ENCODE measurements at places on chromosomes 11 and 22.
A peak's percentile ranks its signal among the peaks of the same experiment; 100 is the strongest.

DNA sequence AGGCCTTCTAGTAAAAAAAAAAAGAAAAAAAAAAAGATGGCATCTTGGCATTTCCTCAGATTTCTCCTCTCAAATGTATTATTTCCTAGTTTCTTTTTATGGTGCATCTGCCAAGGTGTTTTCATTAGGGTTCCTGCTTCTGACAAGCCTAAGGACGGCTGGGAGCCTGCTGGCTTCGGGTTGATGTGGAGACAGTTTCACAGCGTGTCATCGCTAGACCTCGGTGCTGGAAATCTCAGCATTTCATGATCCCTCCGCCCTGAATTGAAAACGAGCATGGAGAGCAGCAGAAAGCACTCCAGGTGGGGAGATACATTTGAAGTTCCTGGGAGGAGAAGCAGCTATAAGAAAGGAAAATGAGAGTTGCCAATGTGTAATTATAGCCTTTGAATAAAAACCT, 283.9 kb upstream of the CNTN5 start:
- no peak for DNase-seq

DNA sequence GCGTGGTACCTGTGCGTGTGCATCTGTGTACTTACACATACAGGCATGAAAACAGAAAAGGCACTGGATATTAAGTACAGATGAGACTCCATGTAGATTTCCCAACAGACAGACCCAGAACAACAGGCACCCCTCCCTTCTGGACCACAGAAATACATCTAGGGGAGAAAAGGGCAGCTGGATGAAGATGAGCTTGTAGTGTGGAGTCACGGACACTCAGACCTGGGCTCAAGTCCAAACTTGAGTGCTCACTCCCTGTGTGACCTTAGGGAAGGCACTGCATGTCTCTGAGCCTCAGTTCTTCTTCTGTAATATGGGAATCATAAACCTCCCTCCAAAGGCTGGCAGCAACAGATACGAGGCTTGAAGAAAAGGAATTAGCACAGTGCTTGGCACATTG, 108.9 kb downstream of the GALNT18 start:
- DNase-seq, result no peak

DNA sequence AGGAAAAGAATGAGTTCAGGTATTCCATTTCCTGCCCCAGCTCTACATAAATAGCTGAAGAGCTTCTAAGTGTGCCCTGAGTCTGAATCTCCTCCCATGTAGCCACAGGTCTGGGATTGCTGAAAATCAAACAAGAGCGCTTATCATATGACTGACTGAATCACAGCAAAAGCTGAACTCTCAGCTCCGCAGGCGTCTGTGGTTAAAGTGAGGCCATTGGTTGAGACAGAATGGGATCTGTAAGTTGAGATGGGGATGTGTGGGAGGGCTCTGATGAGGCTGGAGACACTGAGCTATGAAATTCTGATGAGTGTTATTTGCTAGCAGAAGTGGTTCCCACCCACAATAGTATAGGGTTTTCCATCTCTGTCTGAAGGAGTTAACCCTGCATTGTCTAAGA, 637.0 kb downstream of the OPCML start:
- no peak for DNase-seq

GRCh38 chr22:24564376-24565058, 8.7 kb downstream of the SNRPD3 start:
- no peak for DNase-seq

GRCh38 chr11:26995701-26996460, 2.0 kb downstream of the FIBIN start:
- DNase-seq, result no peak

DNA sequence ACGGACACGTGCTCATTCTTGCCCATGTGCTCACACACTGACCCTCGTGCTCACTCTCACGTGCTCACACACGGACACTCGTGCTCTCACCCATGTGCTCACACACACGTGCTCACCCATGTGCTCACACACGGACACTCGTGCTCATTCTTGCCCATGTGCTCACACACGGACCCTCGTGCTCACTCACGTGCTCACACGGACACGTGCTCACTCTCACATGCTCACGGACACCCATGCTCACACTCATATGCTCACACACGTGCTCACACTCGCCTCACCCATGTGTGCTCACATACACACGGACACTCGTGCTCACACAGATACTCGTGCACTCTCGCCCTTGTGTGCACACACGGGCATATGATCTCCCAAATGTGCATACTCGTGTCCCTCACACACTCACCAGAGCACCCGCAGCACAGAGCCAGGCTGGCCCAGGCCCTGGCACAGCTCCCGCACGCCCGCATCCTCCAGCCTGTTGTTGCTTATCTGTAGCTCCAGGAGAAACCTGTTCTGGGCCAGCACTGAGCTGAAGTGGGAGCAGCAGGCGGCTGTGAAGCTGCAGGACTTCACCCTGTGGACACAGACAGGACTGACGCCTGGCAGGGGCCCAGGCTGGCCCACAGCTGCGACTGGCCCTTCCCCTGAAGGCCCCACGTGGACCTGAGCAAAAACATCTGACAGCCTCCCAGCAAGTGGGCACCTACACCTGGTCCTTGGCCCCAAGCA, 9.3 kb downstream of the RNH1 start:
- no peak for DNase-seq

DNA sequence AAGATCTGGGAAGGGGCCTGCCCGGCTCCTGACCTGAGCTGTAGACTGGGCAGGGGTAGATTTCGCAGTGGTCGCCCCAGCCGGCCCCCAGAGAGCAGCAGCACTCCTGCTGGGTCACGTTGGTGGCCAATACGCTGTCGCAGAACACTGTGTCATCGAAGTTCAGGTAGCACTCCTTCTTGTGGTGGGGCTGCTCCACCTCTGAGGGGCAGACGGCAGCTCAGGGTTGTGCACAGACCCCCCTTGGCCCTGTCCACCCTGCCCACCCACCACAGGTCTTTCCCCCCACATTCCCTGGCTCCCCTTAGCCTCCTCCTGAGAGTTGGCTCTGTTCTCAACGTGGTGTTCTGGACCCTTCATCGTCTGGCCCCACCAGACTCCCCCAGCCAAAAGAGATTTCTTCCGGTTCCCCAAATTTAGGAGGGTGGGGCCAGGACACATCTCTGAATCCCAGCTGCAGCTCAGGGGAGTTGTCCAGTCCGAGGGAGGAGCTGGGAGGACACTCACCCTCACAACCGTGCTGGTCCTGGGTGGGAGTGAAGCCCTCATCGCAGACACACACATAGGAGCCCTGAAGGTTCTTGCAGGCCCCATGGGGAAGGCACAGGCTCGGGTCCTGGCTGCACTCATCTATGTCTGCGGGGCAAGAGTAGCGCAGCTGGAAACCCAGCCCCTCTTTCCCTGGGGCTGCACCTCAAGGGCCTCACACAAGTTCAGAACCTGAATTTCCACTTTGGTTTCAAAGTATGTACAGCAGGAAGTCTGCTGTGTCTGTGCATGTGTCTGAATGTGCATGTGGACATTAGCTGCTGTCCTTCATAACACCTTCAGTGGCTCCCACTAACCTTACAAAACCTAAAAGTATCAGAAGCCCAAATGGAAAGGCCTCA, 16.5 kb downstream of the SCYL1 start:
- no peak for DNase-seq

- peak; percentile 45 for DNase-seq
These were observed at the start of gene TENM4 for GRCh38 chr11:79440571-79441460. TENM4 (minus strand) TSS chr11:79441030; CDS start chr11:79069944, 371,086 bp downstream.

GRCh38 chr11:65334696-65335295, 1.1 kb downstream of the DPF2 start:
- no peak for DNase-seq

DNA sequence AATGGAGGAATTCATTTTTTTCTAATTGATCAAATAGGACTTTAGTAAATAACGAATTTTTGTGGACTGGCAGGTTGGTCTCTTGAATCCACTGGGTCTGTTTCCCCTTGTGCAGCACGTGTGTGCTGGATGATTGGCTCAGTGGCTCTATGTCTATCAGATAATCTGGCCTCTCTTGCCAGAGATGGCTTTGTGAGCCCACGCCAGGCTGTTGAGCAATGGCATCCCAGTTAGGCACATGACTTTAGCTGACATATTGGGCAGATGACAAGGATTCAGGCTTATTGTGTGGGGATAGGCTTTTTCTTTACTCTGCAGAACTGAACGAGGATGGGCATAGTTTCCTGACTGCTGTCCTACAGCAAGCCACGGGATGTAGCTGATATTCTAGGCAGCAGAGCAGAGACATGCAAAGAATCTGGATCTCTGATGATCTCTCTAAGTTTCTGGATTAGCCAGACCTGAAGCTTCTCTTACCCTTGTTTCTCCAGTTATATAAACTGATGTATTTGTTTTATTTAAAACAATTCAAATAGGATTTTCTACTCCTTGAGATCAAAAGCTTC, 144.9 kb downstream of the ARHGAP42 start:
- DNase-seq, result no peak

DNA sequence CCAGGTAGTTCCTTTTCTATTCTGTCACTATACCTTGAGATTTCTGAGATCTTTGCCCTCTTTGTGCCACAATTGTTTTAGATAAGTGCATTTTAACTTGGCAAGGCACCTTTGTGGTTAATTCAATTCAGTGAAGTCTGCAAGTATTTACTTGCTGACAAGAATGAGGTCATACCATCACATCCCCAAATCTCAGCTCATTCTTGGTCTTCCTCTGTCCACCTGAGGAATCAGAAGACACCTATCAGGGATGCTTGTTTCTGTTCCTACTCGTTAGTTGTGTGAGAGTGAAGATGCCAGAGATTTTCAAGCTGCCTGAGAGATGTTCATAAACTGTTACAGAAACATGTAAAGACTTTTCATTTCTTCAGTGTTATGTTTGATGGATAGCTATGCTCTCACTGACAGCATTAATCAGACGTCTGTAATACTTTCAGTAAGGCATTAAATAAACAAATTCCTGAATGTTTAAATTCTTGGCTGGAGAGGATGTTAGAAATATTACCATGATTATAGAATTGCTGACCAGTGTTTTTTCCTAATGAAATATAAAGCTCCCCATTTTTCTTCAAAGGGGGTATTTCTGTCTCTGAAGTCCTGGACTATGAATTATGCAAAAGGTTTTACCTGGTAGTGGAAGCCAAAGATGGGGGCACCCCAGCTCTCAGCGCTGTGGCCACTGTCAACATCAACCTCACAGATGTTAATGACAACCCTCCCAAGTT, 135.0 kb upstream of the MTNR1B start:
- no peak for DNase-seq

GRCh38 chr22:24088816-24089215, 77.7 kb downstream of the CABIN1 start:
- DNase-seq, result no peak

DNA sequence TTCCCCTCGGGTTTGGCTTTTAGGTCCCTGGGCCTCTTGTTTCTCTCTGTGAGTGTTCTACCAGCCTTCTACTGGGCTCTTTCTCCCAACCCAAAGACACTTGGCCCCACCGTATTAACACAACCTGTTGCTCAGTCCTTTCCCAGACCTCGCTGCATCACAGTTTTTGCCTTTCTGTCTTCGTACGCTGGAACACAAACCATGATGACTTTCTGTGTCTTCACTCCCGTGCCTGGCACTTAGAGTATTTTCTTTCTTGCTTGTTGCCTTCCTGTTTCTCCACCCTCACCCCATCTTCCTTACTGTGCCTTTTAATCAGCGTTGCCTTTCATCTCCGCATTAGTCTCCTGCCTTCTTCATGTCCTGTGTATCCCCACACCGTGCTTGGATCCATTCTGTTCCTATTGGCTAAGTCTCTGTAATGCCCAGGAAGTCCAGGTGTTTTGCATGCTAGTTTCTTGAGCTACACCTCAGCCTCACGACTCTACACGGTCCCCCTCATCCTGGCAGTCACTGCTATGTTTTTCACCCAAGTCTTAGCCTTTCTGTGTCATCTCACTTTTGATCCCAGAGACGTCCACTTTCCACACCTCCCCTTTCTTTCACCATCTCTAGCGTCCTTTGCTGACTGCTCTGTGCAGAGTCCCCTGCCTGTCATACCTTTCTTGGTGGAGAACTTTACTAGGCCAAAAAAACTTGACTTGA, 1.6 kb downstream of the MARK2 start:
- DNase-seq, result peak; percentile 18

DNA sequence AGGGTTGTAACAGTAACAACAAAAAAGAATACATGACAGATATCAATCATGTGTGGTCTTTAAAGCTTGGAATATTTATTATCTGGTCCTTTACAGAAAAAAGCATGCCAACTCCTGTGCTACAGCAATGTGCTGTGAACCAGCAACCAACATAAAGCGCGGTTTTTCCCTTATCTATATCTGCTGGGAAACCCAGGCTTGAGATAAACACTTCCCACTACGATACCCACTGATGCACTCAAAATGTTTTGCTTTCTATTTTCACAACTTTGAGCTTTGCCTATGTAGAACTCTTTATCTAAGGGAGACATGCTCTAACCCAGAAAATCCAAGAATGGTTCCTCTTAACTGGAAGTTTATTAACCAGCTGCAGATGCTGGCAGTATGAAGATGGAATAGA, 19.0 kb downstream of the ZBED5 start:
- no peak for DNase-seq

DNA sequence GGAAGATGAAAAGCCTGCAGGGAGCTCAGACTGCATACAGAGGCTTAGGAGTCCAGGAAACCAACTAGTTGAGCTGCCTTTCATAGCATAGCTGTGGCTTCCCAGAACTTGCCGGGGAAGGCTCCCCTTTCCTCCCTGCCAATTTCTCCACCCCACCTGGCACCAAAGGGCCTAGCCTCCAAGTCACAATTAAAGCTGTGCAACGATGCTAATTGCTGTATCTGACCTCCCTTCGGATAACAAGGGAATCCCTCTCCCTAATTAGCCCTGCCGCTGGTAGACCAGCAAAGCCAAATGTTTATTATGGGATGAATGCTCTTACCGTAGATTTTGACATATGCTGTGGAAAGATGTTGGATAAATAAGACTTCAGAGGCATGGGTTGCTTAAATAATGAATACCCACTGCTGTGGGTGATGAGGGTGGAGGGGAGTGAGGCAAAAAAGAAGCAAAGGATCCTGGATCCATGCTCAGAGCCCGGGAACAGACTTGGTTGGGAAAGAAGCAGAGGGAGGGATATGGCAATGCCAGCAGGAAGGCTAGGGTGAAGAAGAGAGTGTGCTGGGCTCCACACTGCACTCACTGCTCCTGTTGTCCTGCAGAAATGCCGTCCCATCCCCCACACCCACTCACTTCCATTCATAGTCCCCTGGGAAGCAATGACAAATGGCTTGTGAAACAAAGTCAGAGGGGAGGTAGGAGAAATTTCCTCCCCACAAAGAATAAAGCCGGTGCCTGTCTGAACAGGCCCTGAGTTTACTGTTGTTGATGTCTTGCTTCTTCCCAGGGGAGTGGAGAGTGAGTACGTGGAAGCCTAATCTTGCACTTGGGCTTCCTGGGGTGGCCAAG, 608.1 kb upstream of the CADM1 start:
- no peak for DNase-seq

GRCh38 chr11:111674941-111675340, 72.7 kb downstream of the SIK2 start:
- no peak for DNase-seq

- peak; percentile 44 for DNase-seq
These were observed 11.6 kb downstream of the PISD start for GRCh38 chr22:31650391-31650790.
